ENCODE measurements at places on chromosomes 7 and 10. TPM values are rescaled to one million over a fixed set of nuclear protein-coding genes. Genes with fewer than 3 reads are reported as not detected.

The PRR15 gene
- total RNA-seq = not detected

The LRRC61 gene
- 9.1 TPM for total RNA-seq

The GARS1 gene
- total RNA-seq = 68.1 TPM

The UNCX gene
- total RNA-seq = not detected

The AQP1 gene
- total RNA-seq = 121 TPM

The GOLGA7B gene
- total RNA-seq = 0.96 TPM

The PPP1R17 gene
- total RNA-seq = 0.96 TPM

The DDIT4 gene
- total RNA-seq = 192 TPM

The KLLN gene
- 5.1 TPM for total RNA-seq

Data from umbilical cord (tissue), 2 donors.